Fibroblast of skin of left quadriceps (primary cell): ENCODE measurements at places on chromosomes 3 and 15.

DNA sequence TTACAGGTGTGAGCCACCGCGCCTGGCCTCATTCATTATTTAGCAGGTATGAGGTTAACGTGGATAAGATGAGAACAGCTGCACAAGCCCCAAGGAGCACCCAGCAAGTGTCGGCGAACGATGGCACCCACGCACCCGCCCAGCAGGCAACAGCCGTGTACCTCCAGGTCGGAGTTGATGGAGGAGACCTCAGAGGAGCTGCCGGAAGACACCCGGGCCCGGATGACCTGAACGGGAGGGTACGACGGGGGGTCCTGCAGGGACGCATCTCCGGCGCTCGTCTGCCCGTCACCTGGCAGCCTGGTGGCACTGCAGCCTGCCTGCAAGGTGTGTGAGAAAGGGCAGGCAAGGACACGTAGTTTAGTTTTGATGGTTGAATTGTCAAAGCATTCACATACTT, 29.1 kb downstream of the TMEM44 start:
- no peak for DNase-seq

DNA sequence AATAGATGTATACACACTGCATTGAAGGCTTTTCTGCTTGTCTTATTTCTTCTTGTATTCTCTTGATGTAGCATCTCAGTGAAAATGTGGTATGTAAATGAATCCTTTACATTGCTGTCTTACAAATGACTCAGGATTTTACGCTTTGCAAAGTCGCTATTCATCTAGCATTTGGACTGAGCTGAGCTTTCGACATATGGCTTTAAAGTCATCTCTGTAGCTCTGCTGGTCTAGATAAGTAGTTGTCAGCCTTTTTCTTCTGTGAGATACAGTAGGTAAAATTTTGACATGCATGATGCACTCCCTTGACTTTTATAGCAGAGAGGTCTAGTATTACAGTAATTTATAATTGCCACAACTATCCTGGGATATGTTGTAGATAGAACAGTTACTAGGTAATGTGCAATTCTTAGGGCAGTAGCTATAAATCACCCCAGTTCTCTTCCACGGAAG, 16.8 kb downstream of the MEF2A start:
- DNase-seq, result no peak

DNA sequence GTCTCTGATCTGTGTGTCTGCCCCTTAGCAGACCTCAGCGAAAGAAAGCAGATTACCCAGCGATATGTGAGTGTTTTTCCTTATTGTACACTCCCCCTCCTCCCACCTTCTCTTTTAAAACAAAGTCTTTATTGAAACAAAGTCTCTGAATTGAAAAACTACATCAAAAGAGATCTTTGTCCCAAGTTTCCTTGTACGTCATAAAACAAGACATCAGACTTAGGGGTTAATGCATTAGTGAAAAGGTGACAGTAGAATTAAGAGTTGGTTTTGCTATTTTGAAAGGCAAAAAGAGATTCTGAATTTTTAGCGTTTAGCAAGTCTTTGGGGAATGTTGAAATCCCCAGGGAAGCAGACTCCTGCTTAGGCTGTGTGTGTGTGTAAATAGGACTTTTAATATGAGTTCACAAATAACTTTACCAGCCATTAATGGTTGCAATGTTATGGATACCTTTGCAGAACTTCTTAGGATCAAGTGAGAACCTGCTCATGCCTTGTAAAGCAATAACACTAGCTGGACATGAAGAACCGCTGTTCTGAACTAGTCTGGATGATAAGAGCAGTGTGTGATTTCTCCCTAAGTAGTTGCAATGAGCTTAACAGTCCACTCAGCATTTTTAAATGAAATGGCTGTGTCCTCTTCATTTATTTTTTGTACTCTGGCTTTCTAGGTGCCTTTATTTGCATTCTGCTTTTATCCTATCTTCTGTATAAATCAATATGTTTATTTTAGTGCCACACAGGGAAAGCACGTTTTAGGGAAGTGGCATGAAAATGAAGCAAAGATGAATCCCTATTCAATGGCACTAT, 136.6 kb downstream of the MCTP2 start:
- DNase-seq, result no peak

DNA sequence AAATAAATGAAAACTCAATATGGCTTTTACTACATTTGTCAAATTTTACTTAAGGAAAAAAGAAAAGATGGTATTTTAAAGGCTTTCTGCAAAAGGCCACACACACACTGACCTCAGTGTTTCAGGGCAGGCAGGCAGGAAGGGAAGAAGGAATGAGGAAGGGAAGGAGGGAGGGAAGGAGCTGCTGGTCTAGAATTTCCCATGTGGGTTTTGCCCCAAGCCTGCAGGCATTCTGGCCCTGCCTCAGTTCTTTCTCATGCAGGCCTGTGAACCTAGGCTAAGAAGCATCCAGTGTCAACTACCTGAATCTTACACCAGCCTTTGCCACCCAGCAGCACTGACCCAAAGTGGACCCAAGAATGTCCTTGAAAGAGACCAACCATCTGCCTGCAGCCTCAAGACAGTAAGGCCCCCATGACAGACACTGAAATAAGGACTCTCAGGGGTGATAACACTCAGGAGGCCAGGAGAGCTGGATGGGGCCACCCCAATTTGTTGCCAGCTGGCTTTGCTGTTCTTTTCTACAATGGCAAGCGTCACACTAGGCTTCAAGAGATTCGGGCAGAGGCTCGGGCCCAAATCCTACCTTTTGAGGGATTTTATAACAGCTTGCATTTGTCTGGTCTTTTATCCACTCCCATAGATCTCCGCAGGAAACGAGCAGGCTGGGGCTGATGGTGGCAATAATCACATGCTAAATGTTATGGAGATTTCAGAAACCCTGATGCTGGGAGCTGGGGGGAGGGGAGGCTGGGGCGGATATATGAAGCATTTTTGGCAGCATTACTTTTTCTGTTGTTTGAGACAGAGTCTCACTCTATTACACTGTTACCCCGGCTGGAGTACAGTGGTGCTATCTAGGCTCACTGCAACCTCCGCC, 51.4 kb downstream of the XXYLT1 start:
- DNase-seq, result no peak

DNA sequence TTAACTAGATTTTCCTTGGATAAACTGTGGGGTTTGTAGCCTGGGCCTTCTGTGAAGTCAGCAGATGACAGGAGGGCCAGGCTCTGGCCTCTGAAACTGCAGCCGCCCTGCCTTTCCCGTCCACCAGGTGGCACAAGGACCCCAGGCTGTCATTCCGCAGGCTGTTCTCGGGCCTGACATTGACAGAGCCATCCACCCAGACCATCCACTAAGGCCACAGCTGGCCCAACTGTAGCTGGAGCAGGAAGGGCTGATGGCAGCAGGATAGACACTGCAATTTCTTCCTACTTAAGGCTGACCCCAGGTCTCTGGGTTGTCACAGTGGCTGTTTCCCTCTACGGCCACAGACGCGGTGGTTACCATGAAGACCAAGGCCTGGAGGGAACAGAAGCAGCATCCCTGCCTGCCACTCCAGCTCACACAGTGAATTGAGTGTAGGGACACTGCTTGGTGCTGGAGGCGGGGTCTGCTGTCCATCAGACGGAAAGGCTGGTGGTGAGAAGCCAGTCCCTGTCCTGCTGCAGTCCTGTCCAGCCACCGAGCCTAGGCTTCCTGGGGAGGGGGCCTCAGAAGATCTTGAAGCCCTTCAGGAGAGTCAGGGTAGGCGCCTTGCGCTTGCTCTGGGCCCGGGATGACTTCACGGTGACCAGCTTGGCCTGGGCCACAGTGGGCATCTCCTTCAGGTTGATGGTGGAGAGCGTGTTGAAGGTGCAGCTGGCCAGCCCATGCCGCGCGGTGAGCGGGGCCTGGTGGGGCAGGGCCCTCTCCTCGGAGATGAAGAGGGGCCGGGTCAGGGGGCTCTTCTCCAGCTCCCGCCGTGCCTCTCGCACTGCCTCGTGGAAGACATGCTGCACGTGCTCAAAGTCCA, 9.4 kb downstream of the SLC51B start:
- DNase-seq, result no peak

DNA sequence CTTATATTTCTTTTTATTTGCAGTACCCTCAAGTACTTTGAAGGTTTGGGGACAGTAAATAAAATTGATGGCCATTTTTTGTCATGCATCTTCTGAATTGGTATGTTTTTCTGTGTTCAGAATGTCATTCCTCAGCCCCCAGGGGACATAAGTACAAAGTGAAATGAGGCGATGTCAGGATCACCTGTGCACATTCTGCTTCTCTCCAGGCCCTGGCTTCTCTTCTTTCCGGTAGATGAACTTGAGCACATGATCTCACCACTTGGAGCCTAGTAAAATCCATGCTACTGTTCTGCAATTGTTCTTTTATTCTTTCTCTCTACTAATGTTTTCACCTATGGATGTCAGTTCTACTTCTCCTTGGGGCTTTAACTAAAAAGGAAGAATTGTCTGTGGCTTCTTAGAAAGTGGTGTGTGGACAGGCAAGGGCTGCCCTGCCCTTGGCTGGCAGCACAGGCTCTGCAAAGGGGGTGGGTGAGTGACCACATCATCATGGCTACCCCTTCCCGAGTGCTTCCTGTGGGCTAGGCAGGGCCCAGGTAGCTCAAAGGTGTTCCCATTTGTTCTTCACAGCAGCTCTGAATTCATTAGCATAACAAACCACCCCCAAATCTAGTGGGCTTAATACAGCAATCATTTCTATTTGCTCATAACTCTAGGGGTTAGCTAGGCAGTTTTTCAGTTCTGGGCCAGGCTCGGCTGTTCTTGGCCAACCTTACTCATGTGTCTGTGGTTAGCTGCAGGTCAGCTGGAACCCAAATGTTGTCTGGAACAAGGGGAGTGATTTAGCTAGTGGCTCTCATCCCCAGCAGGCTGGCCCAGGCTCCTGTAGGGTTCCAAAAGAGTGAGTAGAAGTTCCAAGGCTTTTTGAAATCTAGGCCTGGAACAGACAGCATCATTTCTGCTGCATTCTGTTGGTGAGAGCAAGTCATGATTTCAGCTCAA, 154.0 kb upstream of the CTDSPL start:
- DNase-seq, result no peak

GRCh38 chr3:22372292-22373062, 621.5 kb upstream of the ZNF385D start:
- no peak for DNase-seq

- DNase-seq, result no peak
Measured at GRCh38 chr3:46923559-46924350, 46.2 kb downstream of the PTH1R start.

DNA sequence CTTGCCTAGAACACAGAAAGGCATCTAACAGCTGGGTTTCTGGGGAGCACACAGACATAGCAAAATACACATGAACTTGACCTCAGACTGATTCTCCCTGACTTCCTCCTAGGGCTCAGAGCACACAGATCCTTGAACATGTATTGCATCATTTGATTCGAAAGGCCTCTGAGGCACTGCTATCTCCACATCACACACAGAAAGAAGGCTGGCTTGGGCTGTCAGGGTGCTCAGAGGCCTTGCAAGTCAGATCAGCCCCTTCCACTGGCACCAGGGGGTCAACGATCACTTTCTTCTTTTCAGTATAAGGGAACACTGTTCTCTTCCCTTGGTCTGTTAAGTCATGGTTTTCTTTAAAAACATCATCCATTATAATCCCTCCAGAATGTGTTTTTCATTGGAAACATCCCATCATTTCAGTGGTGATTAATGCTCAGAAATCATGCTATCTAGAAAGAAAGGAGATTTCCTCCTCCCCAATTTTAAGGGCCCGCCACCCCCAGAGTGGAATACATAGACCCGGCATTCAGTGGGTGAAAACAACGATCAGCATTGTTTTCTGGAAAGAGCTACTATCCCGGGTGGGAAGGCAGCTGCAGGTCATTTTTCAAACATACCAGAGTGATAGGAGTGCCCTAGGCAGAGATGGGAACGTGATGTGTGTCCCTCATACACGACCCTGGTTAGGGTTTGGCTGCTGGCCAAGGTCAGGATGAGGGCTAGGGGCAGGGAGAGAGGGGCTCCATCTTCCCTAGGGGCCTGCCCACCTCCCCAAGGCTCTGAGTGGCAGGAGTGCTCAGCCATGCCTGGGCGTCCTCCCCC, 253.3 kb upstream of the LYSMD4 start:
- no peak for DNase-seq

GRCh38 chr3:195001261-195001660, 269.7 kb downstream of the XXYLT1 start:
- DNase-seq, result no peak

- no peak for DNase-seq
Measured at GRCh38 chr15:75069301-75069925, 46.0 kb downstream of the PPCDC start.

DNA sequence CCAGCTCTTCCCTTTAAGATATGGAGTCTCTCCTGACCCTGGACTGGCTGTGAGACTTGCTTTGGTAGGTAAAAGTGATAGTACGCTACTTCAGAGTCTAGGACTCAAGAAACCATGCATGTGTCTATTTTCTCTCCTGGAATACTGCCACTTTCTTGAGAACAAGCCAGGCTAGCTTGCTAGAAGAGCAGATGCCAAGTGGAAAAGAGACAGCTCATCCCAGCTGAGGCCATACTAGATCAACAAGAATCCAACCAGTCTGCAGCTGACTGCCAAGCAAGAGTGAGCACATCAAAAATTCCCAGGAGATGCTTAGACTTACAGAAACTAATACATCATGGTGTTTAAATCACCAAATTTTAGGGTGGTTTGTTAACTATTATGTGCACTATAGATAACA, 208.3 kb upstream of the RBMS3 start:
- no peak for DNase-seq

GRCh38 chr3:189803254-189803653, 172.1 kb downstream of the TP63 start:
- DNase-seq, result no peak

- DNase-seq, result no peak
Measured at GRCh38 chr3:66507423-66508260, 6.8 kb upstream of the LRIG1 start.

GRCh38 chr3:118476885-118477618, 557.6 kb downstream of the IGSF11 start:
- no peak for DNase-seq

DNA sequence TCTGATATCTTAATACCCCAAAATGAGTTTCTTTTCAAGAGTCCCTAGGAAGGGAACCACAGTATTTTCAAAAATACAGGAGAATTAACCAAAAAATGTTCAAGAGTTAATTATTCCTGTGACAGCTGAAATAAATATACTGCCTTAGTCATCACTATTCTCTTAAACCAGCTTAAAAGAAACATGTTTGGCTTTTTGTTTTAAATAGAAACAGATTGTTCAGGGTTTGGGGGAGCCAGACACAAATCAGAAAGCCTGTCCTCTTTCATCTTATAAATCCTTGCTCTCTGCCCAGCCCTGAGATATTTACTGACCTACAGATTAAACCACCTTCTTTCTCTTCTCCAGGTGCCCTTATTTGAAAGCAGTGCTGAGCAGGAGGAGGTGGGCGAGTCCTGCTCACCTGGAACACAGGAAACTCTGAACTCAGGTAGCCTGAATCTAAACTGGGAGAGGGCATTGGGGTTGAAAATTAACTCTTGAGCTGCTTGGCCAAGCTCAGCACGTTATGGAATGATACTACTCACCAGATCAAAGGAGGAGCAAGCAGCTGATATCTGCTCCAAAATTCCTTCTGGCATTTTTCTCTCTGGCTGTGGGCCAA, 84.1 kb upstream of the SPRED1 start:
- peak; percentile 37 for DNase-seq

- no peak for DNase-seq
Measured at GRCh38 chr3:189365609-189366564, 194.1 kb downstream of the TPRG1 start.
